Stimulated activated naive B cell treated with anti-CD40 and anti-IgM and Interleukin-4, amounts not matched to agents 10 μg/mL and 1 μg/mL and 100 μg/mL, for 72 hours (primary cell): ENCODE measurements at places on chromosomes 1 and 21.

GRCh38 chr21:25409978-25410377 lies 197.3 kb downstream of the MRPL39 start:
- H3K27ac ChIP-seq: no peak overlapping the region
- H3K27me3 ChIP-seq: no peaks in the 10 kb centered on the region
- H3K36me3 ChIP-seq: peaks cover 44% of the 10 kb centered on the region
- DNase-seq: no peak

DNA sequence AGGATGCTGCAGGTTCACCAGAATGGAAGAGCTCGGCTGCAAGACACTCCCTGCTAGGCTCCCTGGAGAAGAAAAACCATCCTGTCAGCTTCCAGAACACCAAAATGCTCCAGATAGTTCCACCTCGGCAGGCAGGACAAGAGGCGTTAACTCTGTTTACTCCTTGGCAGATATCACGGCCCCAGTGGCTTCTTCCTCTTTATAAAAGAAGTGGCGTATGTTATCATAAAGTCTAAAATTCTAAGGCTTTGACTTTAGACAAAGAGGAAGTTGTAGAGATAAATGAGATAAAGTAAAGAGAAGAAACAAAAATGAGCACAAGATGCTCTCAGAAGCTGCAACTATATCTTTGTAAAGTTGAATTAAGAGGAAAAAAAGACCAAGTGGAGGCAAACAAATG lies 24.3 kb upstream of the MTF1 start:
- no peak for DNase-seq
- no peak overlapping the region for H3K27ac ChIP-seq
- no peak overlapping the region for H3K4me3 ChIP-seq
- H3K27me3 ChIP-seq: no peaks in the 10 kb centered on the region
- no peaks in the 10 kb centered on the region for H3K4me1 ChIP-seq
- peaks cover 56% of the 10 kb centered on the region for H3K36me3 ChIP-seq

DNA sequence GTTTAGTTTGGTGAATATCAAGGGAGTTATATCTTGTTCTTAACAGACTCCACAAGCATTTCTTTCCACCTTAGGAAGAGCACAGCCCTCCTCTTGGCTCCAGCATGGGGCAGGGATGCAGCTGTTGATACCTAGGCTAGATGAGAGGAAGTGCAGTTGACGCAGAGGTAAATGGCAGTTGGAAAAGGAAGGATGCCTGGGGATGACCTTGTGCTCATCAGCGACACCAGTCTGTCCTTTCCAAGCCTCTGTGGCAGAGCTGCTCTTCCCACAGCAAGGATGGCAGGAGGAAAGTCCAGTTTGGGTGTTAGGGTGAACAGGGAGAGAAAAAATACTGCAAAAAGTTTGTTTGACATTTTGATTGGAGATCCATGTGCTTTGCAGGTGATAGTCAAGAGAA lies 6.2 kb downstream of the PROX1 start:
- peaks cover 47% of the 10 kb centered on the region for H3K27me3 ChIP-seq
- H3K4me3 ChIP-seq: no peak overlapping the region
- H3K36me3 ChIP-seq: peaks cover 3% of the 10 kb centered on the region
- peaks cover 6% of the 10 kb centered on the region for H3K4me1 ChIP-seq
- no peak for DNase-seq

DNA sequence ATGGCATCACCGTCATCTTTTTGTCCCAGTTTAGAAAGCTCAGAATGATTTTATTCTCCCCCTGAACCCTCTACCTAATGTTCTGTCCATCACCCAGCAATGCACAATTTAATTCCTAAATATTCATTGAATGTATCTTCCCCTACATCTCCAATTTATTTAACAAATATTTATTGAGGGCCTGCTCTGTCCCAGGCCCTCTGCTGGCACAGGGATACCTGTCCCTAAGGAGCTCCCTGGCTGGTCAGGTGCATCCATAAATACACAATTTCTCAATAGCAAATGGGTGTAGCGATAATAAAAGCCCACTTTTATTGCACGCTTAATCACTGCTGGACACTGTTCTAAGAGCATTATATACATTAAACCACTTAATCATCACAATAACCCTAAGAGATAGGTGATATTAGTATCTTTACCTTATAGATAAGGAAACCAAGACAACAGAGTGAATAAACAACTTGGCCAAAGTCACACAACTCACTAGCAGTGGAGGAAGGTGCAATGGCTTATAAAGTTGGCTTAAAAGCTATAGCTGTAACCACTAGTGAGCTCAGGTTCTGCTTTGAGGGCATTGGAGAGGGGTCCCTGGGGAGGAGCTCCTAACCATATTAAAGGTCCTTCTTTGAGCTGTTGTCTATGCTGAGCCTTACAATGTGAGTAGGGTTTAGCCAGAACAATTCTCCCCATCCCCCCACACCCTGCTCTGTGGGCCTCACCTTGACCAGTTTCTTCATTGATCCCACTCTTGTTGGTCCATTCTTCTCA lies 126.3 kb upstream of the JUN start:
- no peak overlapping the region for H3K27ac ChIP-seq
- no peaks in the 10 kb centered on the region for H3K4me1 ChIP-seq
- peaks cover 2% of the 10 kb centered on the region for H3K36me3 ChIP-seq
- no peak overlapping the region for H3K4me3 ChIP-seq

GRCh38 chr21:25850126-25850842 lies 115.5 kb downstream of the GABPA start:
- H3K27ac ChIP-seq: no peak overlapping the region
- H3K4me3 ChIP-seq: no peak overlapping the region
- no peak for DNase-seq
- no peaks in the 10 kb centered on the region for H3K27me3 ChIP-seq
- peaks cover 9% of the 10 kb centered on the region for H3K4me1 ChIP-seq

DNA sequence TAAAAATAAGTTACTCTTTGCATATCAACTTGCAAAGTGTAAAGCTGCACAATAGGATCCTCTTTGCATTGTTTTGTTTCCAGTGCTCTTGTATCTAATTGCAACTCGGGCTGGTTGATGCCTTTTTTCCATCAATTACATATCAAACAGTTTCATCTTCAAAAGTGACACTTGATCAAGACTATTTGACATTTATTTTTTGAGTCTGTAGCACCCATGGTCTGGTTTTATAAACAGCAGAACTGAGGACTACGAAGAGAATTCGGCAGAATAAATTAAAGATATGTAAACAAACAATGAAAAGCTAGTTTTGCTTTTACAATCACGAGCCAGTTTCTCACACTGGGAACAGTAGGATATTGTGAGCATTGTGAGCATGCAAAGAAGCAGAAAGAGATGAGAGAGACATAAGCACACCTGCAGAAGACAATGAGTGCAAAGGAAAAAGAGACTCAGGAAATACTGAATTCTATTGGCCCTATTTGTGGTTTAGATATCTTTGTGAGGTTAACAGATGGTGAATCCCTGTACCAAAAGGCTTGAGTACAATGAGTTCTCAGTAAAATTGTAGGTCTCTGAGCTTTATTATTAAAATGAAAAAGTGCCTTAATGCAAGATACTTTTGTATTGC lies 45.4 kb downstream of the RPL5 start:
- H3K27me3 ChIP-seq: no peaks in the 10 kb centered on the region
- no peak overlapping the region for H3K27ac ChIP-seq
- H3K36me3 ChIP-seq: peaks cover 27% of the 10 kb centered on the region
- H3K4me1 ChIP-seq: peaks cover 16% of the 10 kb centered on the region
- DNase-seq: no peak
- no peak overlapping the region for H3K4me3 ChIP-seq

- no peak overlapping the region for H3K4me3 ChIP-seq
- H3K4me1 ChIP-seq: peaks cover 23% of the 10 kb centered on the region
- H3K27me3 ChIP-seq: peaks cover 62% of the 10 kb centered on the region
- DNase-seq: no peak
- H3K36me3 ChIP-seq: no peaks in the 10 kb centered on the region
Measured at GRCh38 chr1:24317956-24318614, 1.1 kb upstream of the GRHL3 start.

DNA sequence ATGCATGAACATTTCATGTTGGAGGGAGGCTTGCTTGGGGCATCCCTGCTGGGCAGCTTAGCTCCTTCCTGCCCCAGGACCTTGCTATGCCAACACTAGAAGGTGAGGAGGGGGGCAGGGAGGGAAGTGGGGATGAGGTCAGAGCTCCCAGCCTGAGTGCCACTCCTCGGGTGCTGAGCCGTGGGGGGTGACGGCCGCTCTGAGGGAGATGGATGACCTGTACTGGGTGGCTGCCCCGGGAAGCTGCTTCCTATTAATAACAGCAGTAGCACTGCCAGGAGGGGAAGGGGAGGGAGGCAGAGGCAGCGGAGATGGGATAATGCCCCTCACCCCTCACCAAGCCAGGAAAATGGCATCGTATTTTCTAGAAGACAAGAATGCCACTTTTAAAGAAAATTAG lies 60.6 kb downstream of the UBIAD1 start:
- peaks cover 12% of the 10 kb centered on the region for H3K4me1 ChIP-seq
- H3K27me3 ChIP-seq: peaks cover 19% of the 10 kb centered on the region
- H3K4me3 ChIP-seq: no peak overlapping the region
- H3K36me3 ChIP-seq: no peaks in the 10 kb centered on the region
- peak overlapping the region; percentile 67 for H3K27ac ChIP-seq

GRCh38 chr1:231885209-231885854 lies 258.7 kb downstream of the DISC1 start:
- no peak for DNase-seq
- no peaks in the 10 kb centered on the region for H3K27me3 ChIP-seq
- H3K4me1 ChIP-seq: no peaks in the 10 kb centered on the region
- no peak overlapping the region for H3K27ac ChIP-seq

GRCh38 chr1:87119541-87120140 lies 205.2 kb downstream of the HS2ST1 start:
- no peak overlapping the region for H3K4me3 ChIP-seq
- no peaks in the 10 kb centered on the region for H3K4me1 ChIP-seq
- no peaks in the 10 kb centered on the region for H3K36me3 ChIP-seq
- H3K27ac ChIP-seq: no peak overlapping the region

DNA sequence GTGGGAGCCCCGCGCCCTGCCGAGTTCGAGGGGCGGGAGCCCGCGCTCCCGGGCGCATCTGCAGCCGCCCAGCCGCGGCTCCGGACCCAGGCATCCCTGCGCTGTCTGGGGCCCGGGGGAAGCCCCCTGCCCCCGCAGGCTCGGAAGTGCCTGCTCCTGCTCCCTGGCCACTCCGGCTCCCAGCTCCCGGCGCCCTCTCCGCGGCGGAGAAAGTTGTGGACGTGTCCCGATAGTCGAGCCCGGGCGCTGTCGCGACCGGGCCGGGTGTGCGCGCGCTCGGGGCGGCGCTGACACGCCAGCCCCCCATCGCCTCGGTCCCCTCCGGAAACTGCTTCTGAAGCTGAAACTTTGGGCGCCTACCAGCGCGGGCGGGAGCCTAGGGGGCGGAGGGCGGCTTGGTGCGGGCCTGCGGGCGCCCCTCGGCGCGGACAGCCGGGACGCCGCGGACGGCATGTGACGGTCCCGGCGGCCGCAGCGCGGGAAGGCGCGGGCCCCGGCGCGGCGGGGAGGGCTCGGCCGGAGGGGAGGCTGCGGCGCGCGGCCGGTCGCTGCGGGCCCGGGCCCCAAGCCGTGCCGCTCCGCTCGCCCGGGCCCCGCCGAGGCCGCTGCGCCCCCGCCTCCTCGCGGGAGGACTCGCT lies 515 bp downstream of the MAN1C1 start:
- peaks cover 39% of the 10 kb centered on the region for H3K4me1 ChIP-seq
- peak overlapping the region; percentile 32 for H3K4me3 ChIP-seq
- H3K27ac ChIP-seq: no peak overlapping the region

DNA sequence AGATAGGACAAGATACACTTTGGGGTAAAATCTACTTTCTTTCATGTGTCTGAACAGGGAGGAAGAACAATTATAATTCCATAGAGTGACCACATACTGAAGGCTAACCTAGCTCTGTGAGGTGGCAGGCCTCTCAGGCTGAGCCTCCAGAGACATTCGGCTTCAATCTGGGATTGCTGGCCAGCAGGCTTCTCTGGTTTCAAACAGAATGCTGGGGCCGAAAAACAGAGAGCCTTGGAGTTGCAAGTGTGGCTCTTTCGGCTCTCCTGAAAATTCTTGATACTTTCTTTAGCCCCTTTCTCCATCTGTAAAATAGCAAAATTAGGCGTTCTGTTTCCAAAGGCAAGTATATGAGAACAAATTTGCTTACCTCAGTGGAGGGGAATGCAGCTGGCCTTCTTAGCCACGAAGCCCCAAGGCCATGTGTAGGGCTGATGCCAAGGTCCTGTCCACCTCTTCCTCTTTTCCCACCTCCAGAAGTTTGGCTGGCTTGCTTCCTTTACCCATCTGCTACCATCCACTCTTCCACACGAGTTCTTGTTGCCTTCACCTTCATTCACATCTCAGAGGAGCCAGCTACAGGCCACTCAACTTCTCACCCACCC lies 30.0 kb upstream of the UBE2U start:
- peaks cover 12% of the 10 kb centered on the region for H3K36me3 ChIP-seq
- no peak overlapping the region for H3K27ac ChIP-seq
- H3K4me3 ChIP-seq: no peak overlapping the region
- peaks cover 7% of the 10 kb centered on the region for H3K27me3 ChIP-seq

DNA sequence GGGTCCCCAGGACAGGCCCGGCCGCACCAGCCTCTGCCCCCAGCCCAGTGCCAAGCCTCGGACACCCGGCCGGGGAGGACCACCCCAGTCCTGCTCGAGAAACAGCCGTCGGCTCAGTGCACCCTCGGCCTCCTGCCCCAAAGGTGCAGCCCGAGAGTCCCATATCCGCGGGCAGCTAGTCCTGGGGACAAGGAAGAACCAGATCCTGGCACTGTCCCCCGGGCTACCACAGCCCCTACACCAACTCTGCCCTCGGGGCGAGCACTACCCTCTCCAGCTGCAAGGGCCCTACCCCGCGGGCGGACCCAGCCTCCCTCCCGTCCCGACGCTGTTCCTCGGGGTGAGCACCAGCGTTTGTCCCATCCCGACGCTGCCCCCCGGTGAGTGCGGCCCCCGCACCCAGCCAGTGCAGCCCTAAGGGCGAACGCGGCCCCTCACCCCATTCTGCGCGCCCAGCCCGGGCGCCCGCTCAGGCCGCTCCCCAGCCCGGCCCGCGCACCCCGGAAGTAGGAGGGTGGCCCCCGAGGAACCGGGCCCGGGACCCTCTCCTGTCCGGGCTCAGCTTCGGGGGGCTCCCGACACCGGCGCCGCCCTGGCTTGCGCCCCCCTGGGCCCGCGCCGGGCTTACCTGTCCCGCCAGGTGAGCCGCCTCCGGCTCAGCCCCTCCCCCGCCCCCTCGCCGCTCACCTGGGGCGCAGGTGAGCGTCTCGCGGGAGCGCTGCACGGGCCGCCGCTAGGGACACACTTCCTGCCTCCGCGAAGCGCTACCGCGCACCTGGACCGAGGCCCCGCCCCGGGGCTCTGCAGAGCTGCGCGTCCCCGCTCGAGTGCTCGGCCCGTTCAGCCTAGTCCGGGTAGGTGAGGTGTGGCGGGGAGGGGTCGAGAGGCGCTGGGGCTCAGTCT lies at the start of gene KDF1:
TSS of gene KDF1 (minus strand) at position 747 of the 903 bp plus-strand sequence. CDS start 8,088 bp downstream, outside the sequence.
- DNase-seq: peak; percentile 10
- peak within 1 kb of the TSS; percentile 93 for H3K27ac ChIP-seq
- peaks cover 13% of the 10 kb centered on the region for H3K36me3 ChIP-seq
- H3K4me3 ChIP-seq: peak within 1 kb of the TSS; percentile 76
- H3K27me3 ChIP-seq: peaks cover 20% of the 10 kb centered on the region

- peaks cover 50% of the 10 kb centered on the region for H3K36me3 ChIP-seq
- H3K27me3 ChIP-seq: no peaks in the 10 kb centered on the region
- no peak overlapping the region for H3K27ac ChIP-seq
- no peak for DNase-seq
- peaks cover 20% of the 10 kb centered on the region for H3K4me1 ChIP-seq
Measured at GRCh38 chr1:46687093-46687659, 15.5 kb downstream of the TEX38 start.

- no peaks in the 10 kb centered on the region for H3K4me1 ChIP-seq
- DNase-seq: no peak
- no peak overlapping the region for H3K4me3 ChIP-seq
- H3K36me3 ChIP-seq: no peaks in the 10 kb centered on the region
- H3K27ac ChIP-seq: no peak overlapping the region
- H3K27me3 ChIP-seq: peaks cover 4% of the 10 kb centered on the region
Measured at GRCh38 chr1:233443040-233443760, 115.7 kb downstream of the MAP3K21 start.
